ENCODE measurements at places on chromosomes 6 and 20.

GRCh38 chr6:3670356-3670755 is 81.2 kb downstream of the PXDC1 start:
- no peak for ATAC-seq

DNA sequence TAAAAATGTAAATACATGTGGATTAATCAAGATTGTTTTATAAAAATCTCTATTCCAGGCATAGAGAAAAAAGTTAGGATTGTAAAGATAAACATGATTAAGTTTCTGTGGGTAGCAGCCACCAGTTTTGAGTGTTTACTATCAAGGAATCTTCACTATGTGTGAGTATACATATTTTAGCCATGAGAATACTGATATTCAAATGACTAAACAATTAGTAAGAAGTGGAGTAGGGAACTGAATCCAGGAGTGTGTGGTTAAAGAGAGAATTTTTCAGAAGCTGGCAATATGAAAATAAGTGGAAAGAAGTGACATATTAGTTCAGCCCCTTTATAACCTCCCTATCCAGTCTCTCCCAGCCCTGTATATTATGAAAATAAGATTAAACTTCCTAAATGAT is 10.3 kb downstream of the ELOVL2 start:
- no peak for ATAC-seq

DNA sequence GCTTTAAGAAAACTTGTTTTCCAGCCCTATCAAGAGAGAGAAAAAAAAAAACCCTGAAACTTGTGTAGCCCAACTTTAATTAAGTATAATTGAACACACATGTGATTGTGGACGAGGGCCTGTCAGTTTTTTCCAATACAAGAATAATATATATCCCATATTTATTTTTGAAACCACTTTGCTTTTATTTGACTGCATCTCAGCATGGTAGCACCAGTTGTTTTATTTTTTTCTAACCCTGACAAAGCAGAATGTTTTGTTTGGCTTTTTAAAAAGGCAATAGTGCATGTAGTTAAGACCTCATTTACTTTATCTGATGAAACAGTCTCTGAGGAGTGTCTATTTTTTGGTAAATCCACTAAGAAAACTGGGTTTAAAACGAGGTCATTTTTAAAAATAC is 257.7 kb downstream of the CDKAL1 start:
- ATAC-seq, result no peak

- ATAC-seq, result no peak
Measured at GRCh38 chr20:5216663-5217062, 89.9 kb downstream of the CDS2 start.

GRCh38 chr6:14001329-14002012 is 76.7 kb downstream of the RNF182 start:
- ATAC-seq, result peak; percentile 89

DNA sequence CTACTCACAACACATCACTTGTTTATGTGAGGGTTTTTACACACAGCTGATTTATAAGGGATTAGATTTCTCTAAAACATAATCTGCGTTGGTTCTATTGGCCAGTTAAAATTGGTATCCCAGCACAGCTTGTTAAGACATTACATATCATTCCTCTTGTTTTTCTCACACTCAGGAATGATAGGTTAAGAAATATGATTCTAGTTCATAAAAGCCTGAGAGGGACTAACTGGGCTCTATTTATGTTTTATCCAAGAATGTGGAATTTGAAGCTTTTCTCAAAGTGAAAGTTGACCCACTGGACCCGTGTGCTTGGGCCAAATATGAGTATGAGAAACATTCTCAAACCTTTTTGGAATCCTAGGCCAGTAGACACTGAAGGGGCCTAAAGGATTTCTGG is 117.3 kb downstream of the TMEM170B start:
- ATAC-seq, result no peak

- ATAC-seq, result no peak
Measured at GRCh38 chr6:170293341-170294231, 2.7 kb upstream of the DLL1 start.

DNA sequence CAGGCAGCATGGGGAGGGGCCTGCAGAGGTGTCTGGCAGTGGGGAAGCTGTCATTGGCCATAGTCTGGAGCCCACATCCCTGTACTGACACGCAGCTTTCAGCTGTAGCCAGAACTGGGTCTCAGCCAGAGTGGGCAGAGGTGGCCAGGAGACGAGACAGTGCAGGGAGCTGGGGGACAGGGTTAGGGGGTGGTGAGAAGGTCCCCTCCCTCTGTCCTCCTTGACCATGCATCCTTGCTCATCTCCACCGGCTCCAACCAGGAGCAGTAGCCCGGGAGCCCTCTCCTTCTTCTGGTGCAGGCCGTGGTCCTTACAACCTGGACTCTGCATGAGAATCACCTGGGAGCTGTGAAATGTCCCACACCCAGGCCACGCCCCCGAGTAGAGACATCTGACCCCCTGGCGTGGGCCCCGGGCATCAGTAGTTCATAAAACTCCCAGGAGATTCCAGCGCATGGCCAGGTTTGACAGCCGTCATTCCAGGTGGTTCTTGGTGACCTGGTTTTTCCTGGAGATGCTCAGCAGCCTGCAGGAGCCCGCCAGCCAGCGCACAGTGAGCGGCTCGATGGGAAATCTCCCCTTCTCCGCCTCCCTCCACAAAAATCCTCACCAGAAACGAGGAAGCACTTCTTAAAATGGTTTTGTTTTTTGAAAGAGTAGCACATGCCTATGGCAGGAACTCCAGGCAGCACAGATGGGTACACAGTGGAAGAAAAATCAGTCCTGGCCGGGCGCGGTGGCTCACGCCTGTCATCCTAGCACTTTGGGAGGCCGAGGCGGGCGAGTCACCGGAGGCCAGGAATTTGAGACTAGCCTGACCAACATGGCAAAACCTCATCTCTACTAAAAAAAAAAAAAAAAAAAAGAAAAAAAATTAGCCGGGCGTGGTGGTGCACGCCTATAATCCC is 56.2 kb downstream of the ADNP start:
- ATAC-seq, result no peak

GRCh38 chr6:1724616-1725015 is 114.9 kb downstream of the FOXC1 start:
- peak; percentile 93 for ATAC-seq

DNA sequence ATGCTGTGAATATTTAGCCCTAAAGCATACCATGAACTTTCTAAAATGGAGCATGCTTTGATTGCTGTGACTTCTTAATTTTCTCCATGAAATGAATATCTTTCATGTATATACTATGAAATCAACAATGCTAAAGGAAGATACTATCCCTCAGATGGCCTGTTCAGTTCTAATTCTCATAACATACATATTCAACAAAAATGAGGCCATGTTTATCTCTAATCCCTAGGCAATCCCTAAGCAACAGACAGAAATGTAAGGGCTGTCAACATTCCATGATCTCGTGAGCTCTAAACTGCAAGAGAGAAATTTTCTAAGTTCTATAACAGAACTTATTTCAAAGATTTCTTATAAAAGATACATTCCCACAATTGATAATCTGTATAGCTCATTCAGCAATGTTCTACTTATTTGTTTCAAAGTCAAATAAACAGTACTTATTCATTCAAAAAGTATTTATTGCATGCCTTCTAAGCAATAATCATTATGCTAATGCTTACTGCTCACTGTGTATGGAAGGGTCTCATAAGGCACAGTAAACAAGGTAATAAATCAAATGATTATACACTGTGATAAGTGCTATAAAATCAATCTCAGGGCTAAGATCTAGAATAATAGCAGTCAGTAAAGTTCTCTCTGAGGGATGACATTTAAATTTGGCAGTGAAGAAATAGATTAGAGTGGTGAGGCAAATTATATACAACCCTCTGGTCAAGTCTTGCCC is 492.9 kb downstream of the PHF3 start:
- ATAC-seq, result peak; percentile 50

DNA sequence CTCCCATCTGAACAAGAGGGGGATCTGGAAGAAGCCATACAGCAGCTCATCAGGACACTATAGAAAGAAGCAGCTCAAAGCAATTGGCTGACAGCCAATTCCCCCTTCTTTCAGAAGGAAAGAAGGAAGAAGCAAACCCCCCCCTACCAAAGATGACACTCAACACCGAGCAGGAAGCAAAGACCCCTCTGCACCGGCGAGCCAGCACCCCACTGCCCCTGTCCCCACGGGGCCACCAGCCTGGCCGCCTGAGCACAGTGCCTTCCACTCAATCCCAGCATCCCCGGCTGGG is 1.2 kb downstream of the REM1 start:
- ATAC-seq, result no peak

DNA sequence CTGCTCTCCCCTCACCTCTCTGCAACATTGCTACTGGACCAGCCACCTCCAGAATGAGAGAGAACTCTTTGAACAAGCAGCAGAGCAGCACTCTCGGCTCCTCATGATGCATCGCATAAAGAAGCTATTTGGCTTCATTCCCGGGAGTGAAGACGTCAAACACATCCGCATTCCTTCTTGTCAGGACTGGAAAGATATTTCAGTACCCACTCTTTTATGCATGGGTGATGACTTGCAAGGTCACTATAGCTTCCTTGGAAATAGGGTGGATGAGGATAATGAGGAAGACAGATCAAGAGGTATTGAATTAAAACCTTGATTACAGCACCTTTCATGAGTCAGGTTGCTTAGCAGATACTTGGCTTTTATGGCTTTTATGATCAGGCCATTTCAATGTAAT is 4.3 kb downstream of the CALHM4 start:
- no peak for ATAC-seq

GRCh38 chr6:31821301-31822035 is 6.1 kb upstream of the HSPA1B start:
- peak; percentile 10 for ATAC-seq

DNA sequence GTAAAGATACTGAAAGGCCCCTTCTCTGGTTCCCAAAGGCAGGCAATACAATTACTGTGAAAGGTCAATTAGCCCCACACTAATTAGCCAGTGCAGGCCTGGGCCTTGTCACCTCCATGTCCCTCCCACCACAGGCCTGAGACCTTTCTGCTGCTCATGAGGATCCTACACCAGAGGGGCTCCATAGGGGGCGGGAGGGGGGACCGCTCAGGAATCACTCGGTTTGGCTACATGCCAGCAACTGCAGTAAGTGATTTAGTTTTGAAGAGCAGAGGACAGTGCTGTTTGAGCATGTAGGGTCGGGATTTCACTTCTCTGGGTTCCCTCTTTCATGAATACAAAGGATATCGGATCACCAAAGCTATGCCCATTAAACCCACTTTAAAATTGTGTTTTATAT is 455.6 kb downstream of the PRKN start:
- ATAC-seq, result no peak

GRCh38 chr6:111679126-111679858 is 73.6 kb upstream of the TRAF3IP2 start:
- no peak for ATAC-seq

DNA sequence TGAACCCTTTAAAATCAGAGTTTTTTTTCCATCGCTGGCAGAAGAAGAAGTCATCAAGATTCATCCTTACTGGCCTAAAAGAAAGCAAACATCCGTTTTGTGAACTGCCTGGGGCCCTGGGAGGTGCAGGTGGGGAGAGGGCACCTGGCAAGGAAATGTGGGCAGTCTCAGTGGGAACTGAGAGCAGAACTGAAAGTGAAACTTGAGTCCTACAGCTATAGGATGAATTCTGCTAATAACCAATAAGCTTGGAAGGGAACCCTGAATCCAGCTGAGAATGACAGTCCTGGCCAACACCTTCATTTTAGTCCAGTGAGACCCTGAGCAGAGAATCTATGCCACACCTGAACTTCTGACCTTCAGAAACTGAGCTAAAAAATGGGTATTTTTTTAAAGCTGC is 130.1 kb upstream of the ASCC3 start:
- no peak for ATAC-seq

DNA sequence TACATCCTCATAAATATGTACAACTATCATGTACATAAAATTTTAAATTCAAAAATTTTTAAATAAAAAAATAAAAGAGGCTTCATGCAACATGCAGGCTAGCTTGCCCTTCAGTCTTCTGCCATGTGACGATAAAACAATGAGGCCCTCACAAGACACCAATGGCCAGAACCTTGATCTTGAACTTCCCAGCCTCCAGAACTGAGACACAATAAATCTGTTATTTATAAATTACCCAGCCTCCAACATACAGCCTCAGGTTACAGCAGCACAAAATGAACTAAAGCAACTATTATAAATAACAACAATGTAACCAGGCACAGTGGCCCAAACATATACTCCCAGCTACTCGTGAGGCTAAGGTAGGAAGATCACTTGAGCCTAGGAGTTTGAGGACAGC is 42.8 kb downstream of the SERAC1 start:
- no peak for ATAC-seq

- ATAC-seq, result no peak
Measured at GRCh38 chr20:36642136-36642535, 3.9 kb downstream of the SLA2 start.

DNA sequence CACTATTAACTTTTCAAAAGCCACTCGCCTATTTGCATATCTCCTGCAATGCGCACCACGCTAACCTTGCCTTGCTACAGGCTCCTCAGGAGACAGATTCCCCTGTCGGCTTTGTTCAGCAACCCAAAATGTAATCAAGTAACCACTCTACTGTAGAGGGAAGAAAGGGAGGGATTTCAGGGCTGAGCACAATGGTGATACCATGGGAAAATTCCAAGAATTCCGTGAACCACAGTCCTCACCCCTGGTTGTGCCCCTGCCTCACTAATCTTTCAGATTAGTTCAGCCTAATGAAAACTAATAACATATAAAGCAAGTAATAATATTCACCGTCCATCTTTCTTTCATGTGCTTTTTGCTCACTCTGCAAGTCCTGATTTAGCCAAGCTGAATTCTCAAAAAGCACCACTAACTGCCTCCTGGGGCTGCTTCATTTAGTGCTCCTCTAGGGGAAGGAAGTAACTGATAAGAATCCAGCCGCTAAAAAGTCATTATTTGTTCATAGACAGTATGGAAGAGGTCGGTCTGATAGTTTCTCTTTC is 6.6 kb downstream of the CITED2 start:
- ATAC-seq, result no peak

- ATAC-seq, result no peak
Measured at GRCh38 chr20:55830121-55830827, 175.0 kb downstream of the CBLN4 start.

DNA sequence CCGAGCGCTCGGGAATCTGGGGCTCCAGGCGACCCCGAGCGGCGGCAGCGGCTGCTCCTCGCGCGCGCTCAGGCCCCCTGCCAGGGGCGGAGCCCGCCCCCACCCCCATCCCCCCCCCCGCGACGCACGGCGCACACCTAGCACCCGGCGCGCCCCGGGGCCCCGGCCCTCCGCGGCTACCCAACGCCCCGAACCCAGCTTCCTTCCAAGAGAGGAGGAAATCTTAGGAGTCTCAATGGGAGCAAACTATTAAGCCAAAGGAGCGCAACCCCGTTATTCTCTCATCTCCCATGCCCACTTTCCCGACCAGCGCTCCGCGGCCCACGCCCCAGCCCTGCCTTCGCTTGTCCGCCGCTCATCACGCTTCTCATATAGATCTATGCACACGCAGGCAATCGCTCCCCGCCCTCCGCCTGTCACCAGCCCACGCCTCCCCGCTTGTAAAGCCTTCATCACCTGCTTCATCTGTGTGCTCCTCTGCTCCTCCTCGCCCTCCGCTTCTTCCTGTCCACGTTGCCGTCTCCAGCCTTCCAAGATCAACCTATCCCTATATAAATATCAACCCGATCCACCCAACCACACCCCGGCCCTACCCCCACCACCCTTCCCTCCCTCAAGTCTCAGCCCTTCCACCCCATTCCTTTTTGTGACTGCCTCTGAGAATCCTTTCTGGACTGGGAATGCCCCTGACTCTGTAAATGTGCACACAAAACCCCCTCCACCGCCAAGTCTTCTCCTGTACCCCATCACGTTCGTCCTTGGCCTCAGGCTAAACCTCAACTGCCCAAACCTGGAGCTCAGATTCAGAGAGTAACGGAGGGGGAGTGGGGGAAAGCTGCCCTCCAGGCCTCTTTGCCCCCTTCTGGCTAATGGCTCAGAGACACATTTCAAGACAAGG is at the start of gene DLK2:
TSS of gene DLK2 (minus strand) at position 18 of the 898 bp plus-strand sequence. CDS start 723 bp downstream, outside the sequence.
- ATAC-seq, result peak; percentile 66

GRCh38 chr6:116766506-116767176 is 1.1 kb upstream of the FAM162B start:
- no peak for ATAC-seq

All from motor neuron (in vitro differentiated cells).